Esophagus squamous epithelium (tissue), 5 donors: ENCODE measurements at places on chromosomes 3 and 15. TPM values are rescaled to one million over a fixed set of nuclear protein-coding genes. Genes with fewer than 3 reads are reported as not detected.

DNA sequence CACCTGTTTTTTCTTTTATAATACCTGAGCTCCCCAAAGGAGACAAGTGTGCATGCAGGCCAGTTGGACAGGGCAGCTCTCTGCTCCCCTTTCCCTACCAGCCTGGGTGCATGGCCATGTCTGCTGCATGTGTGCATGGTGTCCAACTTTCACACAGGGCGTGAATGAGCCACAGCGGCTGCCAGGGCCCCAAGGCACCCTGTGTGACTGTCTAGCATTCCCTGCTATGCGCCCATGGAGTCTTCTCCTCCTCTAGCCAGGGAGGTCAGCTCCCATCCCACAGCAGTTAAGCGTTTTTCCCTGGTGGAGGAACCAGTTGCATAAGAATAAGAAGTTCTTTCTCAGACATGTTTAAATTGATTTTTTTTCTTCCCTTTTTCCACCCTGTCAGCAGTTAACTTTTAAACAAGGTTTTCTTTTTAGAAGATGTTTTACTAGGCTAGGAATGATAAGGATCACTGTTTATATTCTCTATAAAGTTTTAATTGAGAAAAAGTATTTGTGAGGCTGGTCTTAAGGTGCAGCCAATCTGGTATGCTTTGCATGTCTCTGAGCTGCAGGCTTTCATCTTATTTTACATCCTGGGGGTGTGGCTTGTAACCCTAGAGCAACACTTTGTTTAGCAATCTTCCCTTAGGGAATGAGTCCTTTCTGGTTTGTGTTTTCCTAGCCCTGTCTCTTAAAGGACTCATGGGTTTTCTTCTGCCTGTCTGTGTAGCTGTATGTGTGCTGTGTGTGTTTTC, 20.5 kb upstream of the OR5H1 start:
- DNase-seq, result no peak

GRCh38 chr15:37133602-37134001, 33.3 kb upstream of the MEIS2 start:
- no peak for DNase-seq

GRCh38 chr15:92624401-92624991, 31.1 kb downstream of the FAM174B start:
- no peak for DNase-seq

The ZNF660 gene
- 0.04 TPM for total RNA-seq

The WDR93 gene
- total RNA-seq, result not detected

The SPTSSB gene
- total RNA-seq, result 4.2 TPM

The CPLX3 gene
- total RNA-seq, result not detected

The HRG gene
- total RNA-seq, result not detected
